ENCODE measurements at places on chromosomes 12 and 14.

GRCh38 chr12:466039-466438 is 6.3 kb downstream of the B4GALNT3 start:
- DNase-seq = no peak

DNA sequence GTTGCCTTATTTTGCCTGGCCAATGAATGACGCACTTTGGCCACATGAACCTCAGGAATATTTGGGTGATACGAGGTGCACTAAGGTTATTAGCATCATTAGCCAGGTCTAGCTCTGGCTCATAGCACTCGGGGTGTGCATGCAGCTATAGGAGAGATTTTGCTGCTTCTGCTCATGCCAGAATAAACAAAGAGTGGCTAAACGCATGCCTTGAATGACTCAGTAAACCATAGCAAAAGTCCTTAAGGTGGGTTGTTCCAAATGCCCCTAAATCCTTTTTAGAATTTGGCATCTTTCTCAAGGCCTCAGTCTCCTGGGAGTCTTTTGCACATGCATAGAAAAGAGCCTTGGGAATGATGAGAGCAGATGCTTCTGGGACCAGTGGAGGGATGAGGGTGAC is 343.7 kb upstream of the FKBP4 start:
- no peak for DNase-seq

DNA sequence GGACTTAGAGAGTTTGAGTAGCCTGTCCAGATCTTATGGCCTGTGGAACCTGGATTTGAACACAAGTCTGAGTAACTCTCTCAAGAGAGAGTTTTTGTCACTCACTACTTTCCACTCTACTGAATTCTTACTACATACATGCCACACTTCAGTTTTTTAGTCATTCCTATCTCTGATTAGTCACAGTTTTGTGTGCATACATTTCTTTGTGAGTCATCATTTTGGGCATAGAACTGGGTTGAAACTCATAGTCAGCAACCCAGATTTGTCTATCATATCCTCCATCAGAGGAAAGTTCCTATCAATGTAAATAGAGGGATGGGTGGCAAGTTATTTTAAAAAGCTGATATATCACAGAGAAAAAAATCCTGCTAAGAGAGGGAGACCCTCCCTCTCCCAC is 42.9 kb downstream of the FLRT2 start:
- no peak for DNase-seq

GRCh38 chr12:111441107-111441928 is 35.6 kb downstream of the SH2B3 start:
- no peak for DNase-seq

- no peak for DNase-seq
These were observed 43.4 kb downstream of the ELK3 start for GRCh38 chr12:96237465-96238077.

- DNase-seq = no peak
These were observed 31.8 kb upstream of the RPH3A start for GRCh38 chr12:112759786-112760185.

- peak; percentile 23 for DNase-seq
These were observed 29.0 kb downstream of the ATF7IP start for GRCh38 chr12:14394317-14395073.

DNA sequence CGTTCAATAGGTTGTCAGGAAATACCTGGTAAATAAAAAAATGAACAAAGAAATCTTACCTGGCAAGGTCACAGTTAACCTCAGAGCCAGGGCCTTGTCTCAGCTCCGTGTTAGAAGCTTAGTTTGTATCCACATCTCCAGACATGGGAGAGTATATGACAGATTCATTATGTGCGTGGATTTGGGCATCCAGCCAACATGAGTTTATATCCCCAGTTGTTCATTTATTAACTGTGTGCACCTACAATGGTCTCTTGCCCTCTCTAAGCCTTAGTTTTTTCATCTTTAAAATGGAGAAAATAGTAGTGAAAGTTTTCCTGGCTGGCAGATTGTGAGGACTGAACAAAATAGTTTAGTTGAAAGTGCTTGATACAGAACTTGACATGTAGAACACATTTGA is 437.8 kb downstream of the NPAS3 start:
- no peak for DNase-seq

DNA sequence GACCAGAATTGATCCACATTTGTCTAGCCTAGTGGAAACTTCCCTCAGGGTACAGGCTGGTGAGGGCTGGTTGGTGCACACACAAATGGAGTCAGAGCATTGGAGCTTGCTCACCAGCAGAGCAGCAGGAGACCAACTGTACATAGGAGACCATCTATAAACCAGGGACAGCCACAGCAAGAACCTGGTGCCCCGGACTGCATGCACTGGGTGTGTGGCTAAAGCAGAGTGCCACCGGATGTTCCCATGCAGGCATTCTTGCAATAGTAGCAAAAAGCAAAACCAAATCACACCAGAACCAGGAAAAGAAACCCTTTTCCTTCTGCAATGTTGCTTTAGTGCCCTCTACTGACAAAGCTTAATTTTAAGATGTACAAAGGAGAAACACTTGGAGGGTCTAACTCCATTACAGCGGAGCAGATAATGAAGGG is 136.4 kb downstream of the MDGA2 start:
- DNase-seq = no peak

GRCh38 chr14:71815110-71815509 is 117.1 kb upstream of the RGS6 start:
- DNase-seq = no peak

- DNase-seq = no peak
These were observed 18.9 kb upstream of the DIABLO start for GRCh38 chr12:122244565-122245371.

- DNase-seq = no peak
These were observed 269.1 kb downstream of the NAV3 start for GRCh38 chr12:78099806-78100205.

GRCh38 chr14:39488600-39488999 is 56.4 kb upstream of the FBXO33 start:
- no peak for DNase-seq

DNA sequence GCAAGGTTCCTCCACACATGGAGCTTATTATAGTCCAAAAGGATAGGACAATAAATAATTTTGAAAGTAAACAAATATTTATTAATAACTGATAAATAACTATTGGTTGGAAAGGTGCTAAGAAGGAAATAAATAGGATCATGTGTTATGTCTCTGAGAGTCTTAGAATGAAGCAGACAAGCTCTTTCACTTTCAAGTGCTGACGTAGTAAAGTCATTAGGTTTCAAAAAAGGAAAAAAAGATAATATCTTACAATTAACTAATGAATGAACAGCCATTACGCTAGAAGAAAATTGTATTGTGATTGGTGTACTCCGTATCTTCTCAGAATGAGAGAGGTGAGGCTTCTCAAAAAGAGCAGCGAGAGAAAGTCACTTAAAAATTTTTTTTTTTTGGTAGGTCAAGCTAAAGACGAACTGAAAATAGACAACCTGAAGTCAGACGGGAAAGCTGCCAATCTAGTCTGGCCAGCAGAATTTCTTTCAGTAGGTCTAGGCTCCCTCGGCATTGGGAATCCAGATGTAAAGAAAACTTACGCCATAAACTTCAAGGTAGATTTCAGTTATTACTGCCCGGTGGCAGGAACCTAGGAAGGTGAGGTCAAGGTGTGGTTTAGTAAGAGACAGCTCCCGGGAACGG is 583 bp upstream of the LEMD3 start:
- no peak for DNase-seq

GRCh38 chr12:5318874-5319273 is 113.0 kb upstream of the NTF3 start:
- DNase-seq = no peak

- peak; percentile 66 for DNase-seq
These were observed 67.8 kb upstream of the PLEKHG3 start for GRCh38 chr14:64636208-64636979.

- no peak for DNase-seq
These were observed 767 bp upstream of the CRY1 start for GRCh38 chr12:107094183-107094448.

DNA sequence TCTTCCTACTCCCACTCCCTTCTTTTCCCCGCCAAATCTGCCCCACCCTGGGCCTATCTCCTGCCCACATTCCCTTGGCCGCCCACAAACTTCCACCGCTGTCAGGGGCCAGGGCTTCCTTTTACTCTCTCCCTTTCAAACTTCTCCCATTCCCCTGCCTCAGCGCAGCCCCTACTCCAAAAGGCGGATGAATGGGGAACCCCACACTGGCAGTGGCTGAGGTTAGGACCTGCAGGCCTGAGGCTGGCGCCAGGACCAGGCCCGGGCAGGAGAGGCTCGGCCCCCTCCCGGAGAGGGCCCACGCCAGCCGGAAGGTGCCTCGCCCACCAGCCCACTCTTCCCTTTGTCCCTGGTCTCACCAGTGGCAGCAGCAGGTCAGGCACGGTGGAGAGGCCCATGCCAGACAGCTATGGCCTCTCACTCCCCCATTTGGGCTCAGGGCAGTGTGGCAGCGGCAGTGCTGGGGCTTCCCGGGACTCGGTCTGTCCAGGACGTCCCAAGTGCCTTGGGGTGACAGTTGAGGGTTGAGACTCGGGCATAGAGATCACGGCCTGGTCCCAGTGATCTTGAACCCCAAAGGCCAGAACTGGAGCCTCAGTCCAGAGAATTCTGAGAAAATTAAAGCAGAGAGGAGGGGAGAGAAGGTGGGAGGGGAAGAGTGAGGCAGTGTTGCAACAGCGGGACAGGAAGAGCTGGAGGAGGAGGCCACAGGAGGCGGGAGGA is at the start of gene TNFRSF1A:
Gene TNFRSF1A, minus strand, starts transcription at position 660 of the 723 bp plus-strand sequence. Its CDS starts 262 bp downstream, at position 398.
- DNase-seq = peak; percentile 55

DNA sequence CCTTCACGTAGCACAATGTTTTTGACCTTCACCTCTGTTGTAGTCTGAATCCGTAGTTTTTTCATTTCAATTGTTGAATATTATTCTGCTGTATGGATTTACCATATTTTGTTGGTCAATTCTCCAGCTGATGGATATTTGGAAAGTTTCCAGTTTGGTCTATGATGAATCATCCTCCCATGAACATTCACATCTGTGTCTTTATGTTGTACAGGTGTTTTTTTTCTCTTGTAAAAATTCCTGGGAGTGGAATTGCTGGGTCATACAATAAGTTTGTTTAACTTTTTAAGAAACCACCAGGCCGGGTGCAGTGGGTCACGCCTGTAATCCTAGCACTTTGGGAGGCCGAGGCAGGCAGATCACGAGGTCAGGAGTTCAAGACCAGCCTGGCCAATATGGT is 36.7 kb upstream of the GNG2 start:
- no peak for DNase-seq

- peak; percentile 1 for DNase-seq
These were observed 350.4 kb downstream of the TMEM121 start for GRCh38 chr14:105876829-105877228.

- no peak for DNase-seq
These were observed 79.6 kb downstream of the PPM1A start for GRCh38 chr14:60328583-60328982.

DNA sequence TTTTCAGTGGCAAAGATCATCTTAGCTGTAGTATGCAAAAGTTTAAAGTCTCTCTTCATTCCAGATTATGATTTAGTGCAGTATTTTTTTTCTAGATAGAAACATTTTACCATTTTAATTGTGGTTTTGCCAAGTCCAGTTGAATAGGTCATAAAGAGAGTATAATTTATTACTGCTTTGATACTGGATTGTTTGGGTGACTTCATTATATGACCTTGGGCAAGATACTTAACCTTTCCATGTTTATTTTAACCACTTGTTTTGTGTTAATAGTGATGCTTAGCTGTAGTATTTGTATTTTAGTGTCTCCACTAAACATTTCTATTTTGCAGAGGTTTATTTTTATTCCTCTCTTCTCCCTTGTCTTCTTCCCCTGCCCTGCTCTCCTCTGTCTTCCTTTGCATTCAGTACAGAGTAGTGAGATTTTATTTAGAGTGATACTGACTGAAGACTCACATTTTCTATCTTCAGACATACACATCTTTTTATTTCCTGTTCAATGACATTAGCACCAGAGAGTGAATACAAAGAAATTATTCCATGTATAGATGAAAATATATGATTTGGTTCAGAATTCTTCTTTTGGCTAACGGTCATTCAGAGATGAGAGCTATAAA is 215.2 kb downstream of the ERC1 start:
- no peak for DNase-seq

GRCh38 chr14:91749868-91750267 is 18.0 kb upstream of the CATSPERB start:
- no peak for DNase-seq

DNA sequence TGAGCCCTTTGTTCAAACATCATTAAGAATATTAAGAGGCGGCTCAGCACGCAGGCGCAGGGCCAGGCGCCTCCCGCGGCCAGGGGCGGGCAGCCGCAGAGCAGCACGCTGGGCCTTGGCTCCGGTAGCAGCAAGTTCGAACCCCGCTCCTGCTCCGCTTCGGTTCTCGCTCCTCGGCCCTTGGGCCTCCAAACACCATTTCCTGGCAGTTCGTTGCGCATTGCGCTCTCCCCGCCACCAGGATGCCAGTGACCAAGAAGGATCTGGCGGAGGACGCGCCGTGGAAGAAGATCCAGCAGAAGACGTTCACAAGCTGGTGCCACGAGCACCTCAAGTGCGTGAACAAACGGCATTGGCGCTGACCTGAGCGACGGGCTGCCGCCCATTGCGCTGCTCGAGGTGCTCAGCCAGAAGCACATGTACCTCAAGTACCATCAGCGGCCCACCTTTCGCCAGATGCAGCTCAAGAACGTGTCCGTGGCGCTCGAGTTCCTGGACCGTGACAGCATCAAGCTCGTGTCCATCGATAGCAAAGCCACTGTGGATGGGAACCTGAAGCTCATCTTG is 6.9 kb upstream of the ACVRL1 start:
- no peak for DNase-seq

GRCh38 chr14:100409651-100410050 is 86.5 kb downstream of the SLC25A47 start:
- DNase-seq = no peak

DNA sequence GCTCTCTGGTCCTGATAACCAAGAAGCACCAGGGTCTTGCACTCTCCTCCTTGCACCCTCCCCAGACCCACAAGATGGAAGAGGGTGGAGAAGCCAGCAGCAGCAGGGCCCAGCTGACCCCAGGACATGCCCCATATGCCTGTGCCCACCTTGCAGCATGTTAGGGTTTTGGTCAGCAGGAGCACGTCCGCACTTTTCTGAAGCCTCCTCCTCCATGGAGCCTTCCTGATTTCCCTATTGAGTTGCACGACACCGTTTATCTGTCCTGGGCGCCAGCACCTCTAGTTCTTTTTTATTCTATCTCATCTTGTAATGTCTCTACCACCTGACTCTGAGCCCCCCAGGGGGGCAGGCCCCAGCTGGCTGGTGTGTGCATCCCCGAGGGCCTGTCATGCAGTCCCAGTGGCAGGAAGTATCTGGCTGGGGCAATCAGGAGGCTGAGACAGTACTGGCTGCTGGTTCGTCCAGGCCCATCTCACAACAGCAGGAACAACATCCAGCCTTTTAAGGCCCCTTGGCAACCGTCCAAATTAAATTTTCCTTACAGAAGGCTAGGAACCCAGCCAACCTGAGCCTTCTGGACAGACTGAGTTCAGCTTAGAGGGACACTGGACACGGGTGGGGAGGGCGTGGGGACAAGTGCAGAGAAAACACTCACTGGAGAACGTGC is 39.6 kb downstream of the CCDC85C start:
- DNase-seq = no peak

GRCh38 chr12:122610207-122610606 is 83.2 kb downstream of the KNTC1 start:
- no peak for DNase-seq

DNA sequence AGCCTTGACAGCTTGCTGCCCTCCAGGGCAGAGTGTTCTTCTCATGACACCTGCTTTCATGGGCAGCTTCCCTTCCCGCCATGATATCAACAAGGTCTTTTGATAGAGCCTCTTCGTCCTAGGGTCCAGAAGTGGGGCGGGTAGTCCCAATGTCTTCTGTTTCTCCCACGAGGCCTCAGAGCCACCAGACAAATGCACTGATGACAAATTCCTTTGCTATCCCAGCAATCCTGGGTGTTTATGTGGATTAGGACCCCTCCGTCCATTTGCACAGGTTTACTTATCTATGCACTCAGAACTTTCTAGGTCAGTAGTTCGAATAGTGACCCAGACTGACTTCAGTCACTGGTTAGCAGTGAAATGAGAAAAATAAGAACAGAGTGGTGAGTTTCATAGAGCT is 52.6 kb upstream of the PRMT8 start:
- DNase-seq = no peak

Measured in activated naive CD4-positive, alpha-beta T cell treated with anti-CD3 and anti-CD28 coated beads, Interleukin-2, amount 50 U/mL, for 16 hours (primary cell).